ENCODE measurements at places on chromosomes 5 and 9.

GRCh38 chr5:43941806-43942205, 338.8 kb downstream of the NNT start:
- DNase-seq = no peak

DNA sequence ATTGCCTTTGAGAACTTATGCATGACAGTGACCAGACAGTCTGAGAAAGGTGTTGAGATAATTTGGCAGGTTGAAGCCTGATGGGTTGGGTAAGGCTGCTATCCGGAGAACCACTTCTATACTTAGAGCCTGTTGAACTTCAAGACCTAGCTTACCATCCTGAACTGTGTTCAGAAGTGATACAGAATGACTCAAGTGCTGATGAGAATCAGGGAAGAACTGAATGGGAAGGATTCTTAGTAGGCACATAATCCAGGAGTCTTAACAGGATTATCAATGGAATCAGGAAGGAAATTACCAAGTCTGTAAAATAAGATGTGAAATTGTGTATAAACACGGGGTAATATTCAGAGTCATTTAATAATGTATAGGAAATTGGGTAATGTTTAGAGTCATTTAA, 9.0 kb upstream of the PAPPA start:
- DNase-seq = no peak

DNA sequence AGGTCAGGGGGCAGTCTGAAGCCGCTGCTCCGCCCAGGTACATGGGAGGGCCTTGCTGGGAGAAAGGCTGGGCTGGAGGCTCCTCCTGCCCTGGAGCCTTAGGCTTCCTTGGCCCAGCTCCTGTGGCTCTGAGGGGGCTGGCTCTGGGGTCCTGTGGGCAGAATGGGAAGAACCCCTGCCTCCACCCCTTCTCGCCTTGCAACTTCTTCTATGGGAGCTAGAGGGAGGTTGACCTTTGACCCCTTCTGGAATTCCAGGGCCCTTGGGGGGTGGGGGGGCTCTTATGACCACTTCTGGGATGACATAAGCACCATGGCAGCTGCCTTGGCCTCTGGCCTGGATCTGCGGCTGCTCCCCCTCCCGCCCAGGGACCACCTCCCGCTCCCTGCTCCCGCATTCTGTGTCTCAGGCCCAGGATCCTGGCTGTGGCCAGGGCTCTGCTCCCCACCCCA, 32.2 kb downstream of the IER5L start:
- peak; percentile 66 for DNase-seq

DNA sequence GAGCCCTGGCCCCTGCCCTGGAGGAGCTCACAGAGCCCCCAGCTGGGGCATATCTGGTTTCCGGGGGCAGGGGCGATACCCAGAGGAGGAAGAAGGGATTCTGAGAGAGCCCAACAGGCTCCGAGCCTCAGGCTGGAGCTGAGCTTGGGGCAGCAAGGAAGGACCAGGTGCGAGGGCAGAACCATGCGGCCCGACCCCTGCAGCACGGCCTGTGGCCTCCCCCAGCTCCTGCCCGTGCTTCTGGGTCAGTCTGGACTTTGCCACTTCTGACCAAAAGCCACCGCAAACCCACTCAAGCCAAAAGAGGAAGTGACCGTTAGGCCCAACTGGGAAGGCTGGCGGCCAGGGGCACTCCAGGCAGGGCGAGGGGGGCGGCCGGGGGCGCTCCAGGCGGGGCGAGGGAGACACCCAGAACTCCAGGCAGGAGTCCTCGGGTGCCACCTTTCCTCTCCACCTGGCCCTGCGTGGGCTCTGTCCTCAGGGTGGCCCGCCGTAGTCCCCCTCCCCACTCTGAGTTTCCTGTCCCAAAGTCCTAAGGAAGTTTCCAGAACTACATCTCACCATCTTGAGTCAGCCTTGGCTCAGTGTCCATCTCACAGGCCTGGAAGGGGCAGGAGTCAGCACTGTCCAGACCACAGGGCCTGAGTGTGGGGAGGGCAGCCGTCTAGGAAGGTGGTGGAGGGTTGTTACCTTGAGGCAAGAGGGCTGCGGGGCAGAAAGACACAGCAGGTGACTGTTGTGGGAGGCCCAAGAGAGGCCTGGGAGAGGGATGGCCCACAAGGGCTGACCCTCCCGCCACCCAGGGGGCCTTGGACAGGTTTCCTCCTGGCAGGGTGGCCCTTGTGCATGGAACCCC, 946 bp upstream of the LTC4S start:
- DNase-seq = no peak

DNA sequence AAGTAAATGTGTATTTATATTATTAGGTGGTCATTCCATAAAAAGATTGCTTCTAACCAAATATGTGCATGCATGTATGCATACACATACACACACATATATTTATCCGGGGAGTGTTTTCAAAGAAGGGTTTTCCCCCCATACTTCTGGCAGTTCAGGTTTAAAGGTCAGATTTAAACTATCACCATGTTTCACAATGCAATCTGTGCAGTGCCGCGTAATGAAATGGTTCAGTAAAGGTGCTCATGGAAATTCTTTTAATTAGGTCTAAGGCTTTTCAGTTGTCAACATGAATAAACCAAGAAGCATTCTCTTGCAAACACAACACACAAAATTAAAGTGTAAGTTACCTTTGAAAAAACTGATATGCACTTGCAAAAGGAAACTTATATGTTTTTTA, 211.0 kb downstream of the CRB2 start:
- DNase-seq = no peak

DNA sequence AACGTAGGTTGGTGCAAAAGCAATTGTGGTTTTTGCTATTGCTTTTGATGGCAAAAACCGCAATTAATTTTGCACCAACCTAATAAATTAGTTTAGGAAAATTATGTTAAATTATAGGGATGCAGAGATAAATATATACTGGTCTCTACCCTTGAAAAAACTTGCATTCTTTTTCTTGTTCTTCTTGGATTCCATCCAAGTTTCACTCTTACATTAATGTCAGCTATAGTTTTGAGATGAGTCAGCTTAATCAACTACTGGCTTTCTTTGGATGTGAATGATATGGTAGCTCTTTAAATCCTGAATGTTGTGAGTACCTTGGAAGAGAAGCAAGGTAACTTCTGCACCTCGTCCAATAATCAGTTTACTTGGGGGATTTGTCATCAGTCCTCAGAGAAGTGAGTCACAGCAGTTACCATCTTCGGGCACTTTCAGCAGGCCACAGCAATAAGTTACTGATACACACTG, 549.0 kb upstream of the ZNF608 start:
- DNase-seq = no peak

DNA sequence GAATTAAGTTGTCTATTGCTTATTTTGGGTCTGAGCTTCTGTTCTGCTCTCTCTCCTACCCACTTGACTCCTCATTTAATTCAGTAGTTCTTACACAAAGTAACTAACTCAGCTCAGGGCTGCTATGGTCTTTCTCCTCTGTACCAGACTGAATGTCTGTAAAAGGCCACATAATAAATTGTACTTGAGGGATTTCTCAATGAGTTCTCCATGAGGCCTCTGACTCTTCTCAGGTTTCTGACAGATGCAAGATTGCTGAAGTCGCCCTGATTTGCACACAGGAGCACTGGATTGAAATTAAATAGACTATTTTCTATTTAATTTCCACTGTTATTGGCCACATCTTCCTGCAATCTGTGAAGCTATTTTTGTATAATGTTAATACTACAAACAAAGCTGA, 2.9 kb downstream of the IQGAP2 start:
- DNase-seq = no peak

DNA sequence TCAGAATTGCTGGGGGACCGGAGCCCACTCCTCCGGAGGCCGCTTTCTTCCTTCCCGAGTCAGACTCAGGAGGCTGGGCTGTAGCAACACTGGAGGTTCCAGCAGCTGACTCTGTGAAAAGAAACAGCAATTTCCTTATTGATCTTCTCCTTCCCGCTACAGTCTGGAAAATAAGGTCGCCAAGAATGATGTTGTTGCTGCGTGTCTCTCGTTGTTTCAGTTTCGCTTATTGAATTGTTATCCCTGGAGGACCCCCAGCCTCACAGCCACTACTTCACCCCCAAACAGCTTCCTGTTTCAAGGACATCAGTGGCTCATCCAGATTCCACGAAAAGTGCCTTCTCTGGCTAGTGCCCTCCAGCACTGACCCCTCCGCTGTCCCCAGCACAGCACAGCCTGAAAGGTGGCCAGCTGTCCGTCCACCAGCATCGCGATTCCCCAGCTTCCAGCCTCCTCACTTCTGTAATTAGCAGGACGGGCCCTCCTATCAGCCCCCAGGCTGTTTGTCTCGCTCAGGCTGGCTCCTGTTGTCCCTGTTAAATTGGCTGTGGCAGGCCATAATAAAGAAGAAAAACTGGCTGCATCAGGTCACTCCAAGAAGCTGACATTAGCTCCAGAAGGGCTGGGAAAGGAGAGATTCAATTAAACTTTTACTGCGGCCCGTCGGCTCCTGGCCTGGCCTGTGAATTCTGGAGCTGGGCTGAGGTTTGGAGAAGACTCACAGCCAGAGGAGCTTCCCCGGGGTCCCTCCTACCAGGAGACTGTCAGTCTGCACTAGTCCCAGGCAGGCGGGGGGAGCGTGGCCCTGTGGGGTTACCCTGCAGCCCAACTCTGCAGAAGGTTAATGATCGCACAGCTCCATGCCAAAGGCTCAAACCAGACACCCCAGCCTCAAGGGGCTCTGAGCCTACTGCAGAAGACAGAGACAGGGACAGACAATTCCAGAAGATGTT, 40.5 kb downstream of the OLFM1 start:
- DNase-seq = peak; percentile 40

- DNase-seq = no peak
Measured at GRCh38 chr5:180340856-180341255, 12.3 kb downstream of the GFPT2 start.

DNA sequence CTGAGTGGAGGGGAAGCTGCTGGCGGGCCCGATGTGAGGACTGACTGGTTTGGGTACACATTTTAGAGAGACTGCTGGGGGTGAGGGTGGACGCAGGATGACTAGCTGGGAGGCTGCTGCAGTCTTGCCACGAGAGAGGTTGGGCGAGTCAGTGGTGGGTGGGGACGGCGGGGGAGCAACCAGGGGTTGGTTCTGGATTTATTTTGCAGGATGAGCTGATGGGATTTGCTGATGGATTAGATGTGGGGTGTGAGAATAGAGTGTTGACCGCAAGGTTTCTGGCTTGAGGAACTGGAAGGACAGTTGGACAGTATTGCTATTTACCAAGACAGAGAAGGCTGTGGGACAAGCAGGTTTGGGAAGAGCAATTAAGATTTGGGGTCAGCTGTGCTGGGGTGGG, 5.8 kb upstream of the NDST1 start:
- no peak for DNase-seq

GRCh38 chr5:61808091-61808490, 476.0 kb downstream of the ZSWIM6 start:
- DNase-seq = no peak

DNA sequence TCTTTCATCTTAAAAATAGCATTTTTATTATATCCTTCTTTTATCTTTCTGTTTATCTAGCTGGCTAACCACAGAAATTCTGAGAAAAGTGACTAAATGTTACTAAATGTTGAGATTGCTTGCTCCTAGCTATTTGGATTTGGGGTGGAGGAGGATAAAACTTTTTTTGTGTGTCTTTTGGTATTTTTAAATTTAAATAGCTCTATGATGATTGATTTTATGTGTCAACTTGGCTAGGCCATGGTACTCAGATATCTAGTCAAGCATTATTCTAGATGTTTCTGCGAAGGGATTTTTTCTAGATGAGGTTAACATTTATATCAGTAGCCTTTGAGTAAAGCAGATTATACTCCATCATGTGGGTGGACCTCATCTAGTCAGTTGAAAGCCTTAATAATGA, 75.0 kb downstream of the GCNT1 start:
- DNase-seq = no peak

- no peak for DNase-seq
Measured at GRCh38 chr5:62038024-62038423, 268.0 kb upstream of the KIF2A start.

DNA sequence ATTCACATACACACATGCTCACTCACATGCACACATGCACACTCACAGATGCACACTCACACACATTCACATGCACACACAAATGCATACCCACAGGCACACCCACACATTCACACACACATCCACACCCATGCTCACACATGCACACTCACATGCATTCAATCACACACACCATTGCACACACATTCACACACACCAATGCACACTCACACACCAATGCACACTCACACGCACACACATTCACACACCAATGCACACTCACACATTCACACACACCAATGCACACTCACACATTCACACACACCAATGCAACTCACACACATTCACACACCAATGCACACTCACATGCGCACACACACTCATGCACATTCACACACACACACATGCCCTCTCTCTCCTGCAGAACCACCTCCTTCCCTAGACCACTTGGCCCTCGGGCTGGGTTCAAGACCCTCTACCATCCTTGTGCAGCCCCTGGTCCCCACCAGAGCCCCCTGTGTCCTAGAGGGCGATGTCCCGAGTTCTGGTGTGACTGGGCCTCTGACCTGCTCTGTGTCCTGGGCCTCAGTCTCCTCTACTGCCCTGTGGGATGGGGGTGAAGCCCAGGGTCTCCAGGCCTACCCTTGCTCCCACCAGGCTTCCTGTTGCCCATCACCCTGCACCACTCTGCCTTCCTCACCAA, 139.0 kb downstream of the OLFM1 start:
- DNase-seq = no peak

GRCh38 chr5:44605926-44606325, 202.8 kb upstream of the MRPS30 start:
- no peak for DNase-seq

DNA sequence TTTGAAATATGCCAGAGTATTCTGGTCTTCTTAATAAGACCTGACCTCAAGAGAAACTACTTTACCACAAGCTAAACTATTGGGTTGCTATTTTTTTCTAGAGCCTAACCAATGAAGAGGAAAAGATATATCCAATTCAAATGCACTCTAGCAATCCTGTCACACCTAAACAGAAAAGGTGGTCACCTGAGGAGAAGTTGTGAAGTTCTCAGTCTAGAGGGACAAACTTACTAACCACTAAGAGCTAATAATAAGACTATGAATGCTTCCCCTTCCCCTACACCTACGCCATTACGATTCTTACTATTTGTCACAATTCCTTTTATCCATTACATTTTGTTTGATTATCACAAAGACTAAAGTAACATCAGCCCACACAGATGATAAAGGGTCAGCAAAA, 29.7 kb downstream of the RLN2 start:
- DNase-seq = no peak

DNA sequence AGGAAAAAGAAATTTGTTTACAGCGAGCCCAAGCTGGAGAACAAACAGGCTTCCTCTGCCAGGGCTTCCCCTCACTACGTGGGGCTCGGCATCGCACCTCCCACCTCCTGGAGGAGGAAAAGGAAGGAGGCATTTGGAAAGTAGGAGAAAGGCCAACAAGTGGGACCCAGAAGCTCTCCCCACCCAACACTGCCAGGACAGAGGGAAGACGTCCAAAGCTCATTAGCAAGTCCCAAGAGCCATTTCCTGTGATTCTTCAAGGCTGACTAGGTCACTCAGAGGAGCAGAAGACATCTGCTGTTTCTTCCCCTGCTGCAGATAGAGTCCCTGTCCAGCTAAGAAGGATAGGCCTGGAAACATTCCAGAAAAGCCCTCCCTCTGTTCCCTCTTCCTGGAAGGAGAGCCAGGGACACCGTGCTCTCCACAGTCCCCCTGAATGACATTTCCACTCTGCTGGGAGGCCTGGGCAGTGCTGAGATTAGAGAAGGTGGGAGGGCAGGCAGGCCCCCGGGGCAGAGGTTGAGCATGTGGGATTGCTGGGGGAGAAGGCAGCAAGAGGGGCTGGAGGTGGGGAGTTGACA, 57.0 kb upstream of the NEURL1B start:
- DNase-seq = no peak

GRCh38 chr9:98637381-98637780, 71.4 kb downstream of the GABBR2 start:
- DNase-seq = no peak
